Right lung (tissue), 10 donors: ENCODE measurements at places on chromosomes 2 and 18.
A peak's percentile ranks its signal among the peaks of the same experiment; 100 is the strongest.

GRCh38 chr18:2325933-2326332, 245.4 kb downstream of the METTL4 start:
- no peak for DNase-seq

GRCh38 chr2:214185546-214185945, 225.3 kb upstream of the VWC2L start:
- no peak for DNase-seq

DNA sequence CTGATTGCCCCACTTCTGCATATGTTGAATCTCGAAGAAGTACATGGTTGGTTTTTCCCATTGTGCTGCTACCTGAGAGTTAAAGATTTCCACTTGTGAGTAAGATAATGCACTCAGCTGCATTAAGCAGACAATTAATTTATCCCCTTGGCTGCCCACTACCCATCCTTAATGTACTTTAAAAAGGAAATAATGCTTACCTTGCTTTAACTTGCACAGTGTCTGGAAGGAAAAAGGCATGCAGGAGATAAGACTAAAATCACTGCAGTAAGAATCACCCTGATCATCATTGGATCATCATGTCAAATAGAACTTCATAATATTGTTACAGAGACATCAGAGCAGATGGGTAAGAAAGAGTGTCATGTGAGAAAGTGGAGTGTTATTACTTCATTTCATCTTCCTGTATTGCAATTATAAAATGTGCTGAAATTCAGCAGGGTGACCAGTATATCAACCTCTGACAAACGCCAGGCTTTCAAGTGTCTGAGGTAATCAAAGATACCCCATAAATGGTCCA, 207.3 kb upstream of the PIK3C3 start:
- no peak for DNase-seq

- DNase-seq = no peak
Measured at GRCh38 chr2:102111823-102112222, 30.7 kb upstream of the IL1R1 start.

DNA sequence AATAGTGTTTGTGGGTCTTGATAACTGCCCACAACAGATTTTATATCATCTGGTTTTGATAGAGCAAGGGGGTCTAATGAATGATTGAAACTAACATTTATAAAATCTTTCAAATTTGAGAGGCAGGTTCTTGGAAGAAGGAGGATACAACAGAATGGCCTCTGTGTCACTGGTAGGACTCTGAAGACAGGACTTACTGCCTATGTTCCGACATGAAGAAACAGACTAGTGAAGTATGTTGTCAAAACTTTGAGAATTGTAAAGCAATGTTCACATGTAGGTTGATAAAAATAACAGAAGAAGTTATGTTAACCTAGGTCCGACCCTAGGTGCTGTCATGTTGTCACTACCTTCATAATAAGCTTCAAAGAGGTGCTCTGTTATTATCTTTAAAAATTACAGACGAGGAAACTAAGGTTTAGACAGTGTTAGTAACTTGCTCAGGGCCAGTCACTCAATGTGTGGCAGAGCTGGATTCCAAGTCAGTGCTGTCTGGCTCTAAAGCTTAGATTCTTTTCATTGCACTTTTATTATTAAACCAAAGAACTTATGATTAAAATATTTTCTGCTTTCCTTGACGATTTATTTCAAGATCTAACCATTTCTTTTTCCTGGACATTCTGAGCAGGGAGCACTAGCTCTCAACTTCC, 146.2 kb downstream of the RPIA start:
- no peak for DNase-seq

GRCh38 chr2:168118733-168119514, 128.5 kb downstream of the STK39 start:
- DNase-seq = peak; percentile 74

DNA sequence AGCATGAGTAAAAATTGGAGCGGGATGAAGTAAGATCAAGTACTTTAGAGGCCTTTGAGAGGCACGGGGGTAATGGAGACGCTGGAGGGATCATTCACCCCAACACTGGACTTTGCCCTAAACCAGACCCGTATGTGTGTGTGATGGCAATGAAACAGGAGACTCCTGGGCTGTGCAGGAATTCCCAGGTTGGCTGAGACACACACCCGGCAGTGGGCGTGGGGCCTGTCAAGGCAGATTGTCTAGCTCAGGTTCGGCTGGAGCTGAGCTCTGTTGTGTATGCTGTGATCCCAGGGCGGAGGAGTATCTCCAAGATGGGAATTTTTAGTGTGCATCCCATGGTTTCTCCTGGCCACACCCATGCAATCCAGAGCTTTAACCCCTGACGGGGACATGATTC, 83.2 kb upstream of the MC2R start:
- DNase-seq = no peak
